ENCODE measurements at places on chromosomes 13 and 19.

GRCh38 chr19:53294786-53295441, 27.4 kb upstream of the VN1R4 start:
- DNase-seq: no peak

GRCh38 chr13:41064493-41064892, 3.2 kb downstream of the WBP4 start:
- no peak for DNase-seq

DNA sequence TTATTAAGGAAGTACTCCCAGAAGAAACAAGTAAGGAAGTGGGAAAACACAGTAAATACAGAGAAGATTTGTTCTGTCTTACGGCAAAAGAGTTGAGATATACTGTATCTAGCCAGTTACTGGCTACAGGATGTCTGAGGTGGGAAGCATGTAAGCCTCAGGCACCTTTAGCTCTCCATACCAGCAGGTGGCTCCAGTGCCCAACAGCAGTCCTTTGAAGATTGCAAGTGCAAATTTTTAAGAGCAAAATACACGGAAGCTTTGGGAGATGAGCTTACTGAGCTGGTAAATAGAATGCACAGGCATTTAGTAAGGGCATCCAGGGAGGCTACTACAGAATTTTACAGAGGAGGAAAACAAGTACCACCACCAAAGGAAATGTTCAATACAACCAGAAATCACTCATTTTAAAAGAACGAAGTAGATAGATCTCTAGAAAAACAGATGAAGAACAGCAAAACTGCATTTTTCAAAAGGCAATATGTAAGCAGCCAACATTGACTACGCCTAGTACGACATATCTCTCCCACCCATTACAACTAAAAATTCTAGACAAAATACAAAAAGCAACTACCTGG, 57.9 kb upstream of the VSTM2B start:
- no peak for DNase-seq

DNA sequence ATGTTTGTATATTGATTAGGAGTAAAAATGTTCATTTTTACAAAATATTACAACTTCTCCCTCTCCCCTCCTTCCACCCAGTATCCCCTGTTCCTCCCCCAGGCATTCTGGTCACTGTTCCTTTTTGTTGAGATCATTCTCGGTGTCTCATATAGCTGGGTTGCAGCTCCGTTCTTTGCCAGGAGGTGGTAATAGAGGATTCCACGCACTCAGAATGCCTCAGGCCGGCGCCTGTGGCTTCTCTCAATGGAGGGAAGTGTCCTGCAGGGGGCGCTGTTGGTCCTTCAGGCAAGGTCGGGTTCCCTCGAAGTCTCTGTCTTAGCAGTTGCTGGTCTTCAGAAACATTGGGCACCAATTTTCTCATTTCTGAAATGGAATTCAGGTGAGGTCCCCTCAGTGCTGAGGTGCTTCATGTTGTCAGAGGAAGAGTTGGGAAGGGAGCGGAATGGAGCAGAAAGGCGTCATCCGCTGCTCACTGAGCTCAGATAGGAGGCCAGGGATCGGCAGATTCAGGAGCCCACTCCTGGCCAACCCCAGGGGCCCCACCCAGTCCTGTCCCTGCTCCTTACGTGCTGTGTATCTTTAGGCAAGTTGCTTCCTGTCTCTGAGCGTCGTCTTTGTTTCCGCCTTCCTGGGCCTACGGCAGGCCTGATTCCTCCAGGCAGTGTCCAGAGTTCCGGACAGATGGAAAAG, 10.3 kb upstream of the GARIN5A start:
- no peak for DNase-seq

DNA sequence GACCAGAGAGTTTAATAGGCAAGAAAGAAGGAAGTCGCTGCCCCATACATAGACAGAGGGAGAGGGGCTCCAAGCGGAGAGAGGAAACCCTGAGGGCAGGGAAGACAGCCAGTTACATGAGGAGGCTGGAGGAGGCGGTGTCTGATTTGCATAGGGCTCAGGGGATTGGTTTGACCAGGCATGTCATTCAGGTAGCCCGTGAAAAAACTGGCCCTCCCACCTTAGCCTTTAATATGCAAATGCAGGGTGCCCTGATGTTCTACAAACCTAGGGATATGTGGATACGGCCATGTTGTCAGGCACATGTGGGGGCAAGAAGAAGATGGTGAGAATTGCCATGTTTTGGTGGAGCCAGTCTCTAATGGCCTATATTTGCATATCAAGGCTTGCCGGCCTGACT, 1461.6 kb downstream of the PCDH9 start:
- DNase-seq: no peak

- no peak for DNase-seq
Measured at GRCh38 chr13:33287142-33287882, 1.8 kb upstream of the STARD13 start.

- no peak for DNase-seq
Measured at GRCh38 chr13:65411521-65411920, 1818.6 kb downstream of the PCDH9 start.

GRCh38 chr13:41673640-41674039, 216.3 kb downstream of the RGCC start:
- no peak for DNase-seq

GRCh38 chr13:97339019-97339987, 94.7 kb upstream of the RAP2A start:
- DNase-seq: no peak

GRCh38 chr19:8446061-8446709, 1.4 kb downstream of the HNRNPM start:
- no peak for DNase-seq

DNA sequence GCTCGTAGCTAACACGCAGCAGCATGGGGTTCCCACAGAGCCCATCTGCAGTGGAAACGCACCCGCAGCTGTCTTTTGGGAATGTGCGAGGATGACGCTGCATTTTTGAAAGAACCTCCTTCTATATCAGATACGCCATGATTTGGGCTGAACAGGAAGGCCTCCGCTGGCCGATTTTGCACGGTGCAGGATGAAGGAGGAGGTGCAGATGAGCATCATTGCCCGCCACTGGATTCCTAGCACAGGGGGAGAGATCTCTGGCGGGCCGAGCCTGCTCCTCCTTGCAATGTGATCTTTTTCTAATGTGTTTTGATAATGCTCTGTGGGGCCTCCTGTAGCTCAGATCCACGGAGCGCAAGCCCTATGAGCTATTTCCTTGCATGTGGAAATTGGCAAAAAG, 55.5 kb downstream of the EFNB2 start:
- DNase-seq: no peak

DNA sequence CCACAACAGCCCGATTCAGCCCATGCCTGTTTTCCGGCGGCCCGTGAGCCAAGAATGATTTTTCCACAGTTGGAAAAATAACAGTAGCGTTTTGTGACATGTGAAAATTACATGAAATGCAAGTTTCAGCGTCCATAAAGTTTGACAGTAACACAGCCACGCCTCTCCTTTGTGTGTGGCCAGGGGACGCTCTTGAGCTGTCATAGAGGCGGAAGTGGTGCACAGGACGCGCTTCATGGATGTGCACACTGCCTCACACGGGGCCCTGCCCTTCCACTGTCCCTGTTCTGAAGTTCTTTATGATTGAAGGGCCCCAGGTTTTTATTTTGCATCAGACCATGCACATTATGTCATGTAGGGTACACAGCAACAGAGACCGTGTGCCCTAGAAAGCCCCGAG, 12.4 kb upstream of the ELAVL1 start:
- no peak for DNase-seq

DNA sequence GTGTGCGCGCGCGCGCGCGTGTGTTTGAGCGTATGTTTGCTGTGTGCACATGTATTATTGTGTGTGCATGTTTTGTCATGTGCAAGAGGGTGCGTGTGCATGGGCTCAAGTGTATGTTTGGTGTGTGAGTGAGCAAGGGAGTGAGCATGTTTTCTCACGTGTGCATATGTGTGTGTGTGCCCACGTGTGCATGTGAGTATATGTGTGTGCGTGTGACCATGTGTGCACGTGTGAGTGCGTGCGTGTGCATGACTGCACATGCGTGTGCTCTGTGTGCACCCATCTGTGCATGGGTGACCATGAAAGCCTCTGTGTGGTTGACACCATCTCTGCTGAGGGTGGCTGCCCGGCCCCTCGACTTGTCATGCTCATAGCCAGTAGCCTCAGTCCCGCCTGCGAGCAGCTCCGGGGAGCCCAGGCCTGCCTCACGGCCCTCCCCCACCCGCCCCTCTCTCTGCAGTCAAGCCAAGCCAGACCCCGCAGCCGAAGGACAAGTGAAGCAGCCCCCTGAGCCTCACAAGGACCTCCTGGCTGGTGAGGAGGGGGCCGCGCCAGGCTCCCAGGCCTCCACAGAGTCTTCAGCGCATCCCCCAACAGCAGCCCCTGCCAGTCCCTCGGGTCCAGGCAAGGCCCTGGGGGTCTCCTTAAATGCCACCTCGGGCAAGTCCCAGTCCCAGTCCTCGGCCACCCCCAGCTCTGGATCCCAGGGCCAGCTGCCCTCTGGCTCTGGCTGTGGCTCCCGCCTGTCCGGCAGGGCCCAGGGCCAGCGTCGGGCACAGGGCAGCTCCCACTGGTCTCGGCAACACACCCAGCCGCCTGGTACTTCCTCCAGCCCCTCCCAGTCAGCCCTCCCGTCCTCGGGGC, 6.0 kb downstream of the REEP6 start:
- DNase-seq: no peak

DNA sequence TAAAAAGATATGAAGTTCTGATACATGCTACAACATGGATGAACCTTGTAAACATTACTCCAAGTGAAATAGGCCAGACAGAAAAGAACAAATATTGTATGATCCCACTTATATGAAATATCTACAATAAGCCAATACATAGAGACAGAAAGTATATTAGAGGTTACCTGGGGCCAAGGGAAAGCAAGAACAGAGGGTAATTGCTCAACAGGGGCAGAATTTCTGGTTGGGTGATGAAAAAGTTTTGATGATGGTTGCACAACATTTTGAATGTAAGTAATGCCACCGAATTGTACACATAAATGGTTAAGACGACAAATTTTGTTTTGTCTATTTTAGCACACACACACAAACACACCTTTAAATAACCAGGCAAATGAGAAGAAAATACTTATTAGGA, 268.4 kb downstream of the FOXO1 start:
- no peak for DNase-seq

DNA sequence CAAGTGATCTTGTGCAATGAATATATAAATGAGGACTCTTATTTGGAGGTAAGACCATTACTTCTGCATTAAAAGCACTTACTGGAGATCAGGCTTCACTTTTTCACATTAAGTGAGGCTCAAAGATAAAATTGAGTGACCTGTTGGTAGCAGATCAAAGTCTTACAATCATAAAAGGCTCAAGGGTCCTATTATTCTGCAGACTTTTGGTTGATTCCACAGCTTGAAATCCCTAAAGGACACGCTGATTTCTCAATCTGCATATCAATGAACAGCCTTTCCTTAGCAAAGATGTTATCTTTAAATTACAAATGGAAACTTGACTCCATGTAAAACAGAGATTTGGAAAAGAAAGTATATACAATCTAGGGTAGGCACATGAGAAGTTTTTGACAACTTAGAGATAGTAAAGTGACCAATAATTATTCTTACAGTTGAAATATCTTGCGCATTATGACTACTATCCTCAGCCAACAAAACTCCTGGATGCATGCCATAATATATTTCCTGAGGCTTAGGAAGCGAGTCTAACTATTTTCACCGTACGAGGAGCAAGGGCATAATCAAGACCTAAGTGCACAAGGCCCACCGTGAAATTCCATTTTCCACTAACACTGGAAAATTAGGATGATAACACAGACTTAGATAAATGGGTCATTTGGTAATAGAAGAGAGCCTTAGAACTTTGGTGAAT, 640.7 kb downstream of the LIG4 start:
- no peak for DNase-seq

GRCh38 chr13:24104723-24105122, 55.8 kb upstream of the SPATA13 start:
- DNase-seq: no peak

DNA sequence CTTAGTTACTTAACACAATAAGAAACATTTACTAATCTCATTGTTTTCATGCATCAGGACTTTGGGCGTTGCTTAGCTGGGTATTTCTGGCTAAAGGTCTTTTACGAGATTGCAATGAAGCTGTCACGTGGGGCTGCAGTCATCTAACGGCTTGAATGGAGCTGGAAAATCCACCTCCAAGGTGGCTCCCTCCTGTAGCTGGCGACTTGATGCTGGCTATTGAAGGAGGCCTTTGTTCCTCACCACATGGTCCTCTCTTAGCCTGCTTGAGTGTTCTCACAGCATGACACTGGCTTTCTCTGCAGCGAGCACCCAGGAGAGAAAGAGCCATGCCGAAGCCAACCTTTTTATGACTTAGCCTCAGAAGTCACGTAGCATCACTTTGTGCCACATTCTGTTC, 92.0 kb downstream of the NHLRC3 start:
- DNase-seq: no peak

- DNase-seq: no peak
Measured at GRCh38 chr13:81377921-81378320, 1037.0 kb upstream of the SPRY2 start.

DNA sequence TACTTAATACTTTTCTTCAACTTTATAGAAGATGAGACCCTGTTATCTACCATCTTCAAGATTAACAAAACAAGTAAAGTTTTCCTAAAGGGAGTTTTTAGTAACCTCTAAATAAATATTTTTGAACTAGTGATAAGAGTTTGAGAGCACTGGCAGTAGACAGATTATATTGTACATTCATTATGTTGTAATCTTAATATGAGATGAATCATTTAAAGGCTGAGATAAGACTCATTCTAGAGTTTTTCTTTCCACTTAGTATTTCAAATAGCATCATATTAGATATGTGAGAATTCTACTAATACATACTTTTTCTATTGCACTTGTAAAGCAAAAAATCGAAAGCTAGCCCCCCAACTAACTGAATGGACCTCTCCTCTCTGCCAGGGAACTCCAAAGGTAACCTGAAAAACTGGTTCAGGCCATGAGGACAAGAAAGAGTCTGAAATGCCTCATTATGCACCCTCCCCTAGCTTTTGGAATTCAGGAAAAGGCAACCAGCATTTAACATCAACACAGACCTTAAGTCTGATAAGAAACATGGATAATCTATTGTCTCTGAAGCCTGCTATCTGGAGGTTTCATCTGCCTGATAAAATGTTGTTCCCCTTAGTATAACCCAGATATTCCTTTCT, 875.4 kb upstream of the SLC10A2 start:
- DNase-seq: no peak

DNA sequence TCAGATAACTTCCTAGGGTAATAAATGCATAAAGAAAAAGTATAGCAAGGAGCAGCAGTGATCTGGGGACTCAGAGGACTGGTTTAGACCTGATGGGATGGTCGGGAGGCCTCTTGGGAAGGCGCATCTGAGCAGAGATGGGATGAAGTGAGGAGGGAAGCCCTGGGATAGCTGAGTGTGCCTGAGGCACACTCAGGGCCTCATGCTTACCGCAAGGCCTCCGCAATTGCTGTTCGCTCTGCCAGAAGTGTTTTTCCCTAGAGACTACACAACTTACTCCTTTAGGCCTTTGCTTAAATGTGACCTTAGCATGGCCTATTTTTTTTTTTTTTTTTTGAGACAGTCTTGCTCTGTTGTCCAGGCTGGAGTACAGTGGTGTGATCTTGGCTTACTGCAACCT, 4.1 kb upstream of the DLL3 start:
- no peak for DNase-seq

Data from stimulated activated CD8-positive, alpha-beta memory T cell treated with anti-CD3 and anti-CD28 coated beads, Interleukin-15, amount 100 ng/mL, for 4 hours (primary cell).